NCI-H524 (cell line): ENCODE measurements at places on chromosomes 3 and 15.
A peak's percentile ranks its signal among the peaks of the same experiment; 100 is the strongest.

GRCh38 chr3:170049146-170050000 is 11.6 kb downstream of the GPR160 start:
- DNase-seq = no peak

GRCh38 chr3:113560831-113561623 is 28.7 kb downstream of the SIDT1 start:
- DNase-seq = no peak

DNA sequence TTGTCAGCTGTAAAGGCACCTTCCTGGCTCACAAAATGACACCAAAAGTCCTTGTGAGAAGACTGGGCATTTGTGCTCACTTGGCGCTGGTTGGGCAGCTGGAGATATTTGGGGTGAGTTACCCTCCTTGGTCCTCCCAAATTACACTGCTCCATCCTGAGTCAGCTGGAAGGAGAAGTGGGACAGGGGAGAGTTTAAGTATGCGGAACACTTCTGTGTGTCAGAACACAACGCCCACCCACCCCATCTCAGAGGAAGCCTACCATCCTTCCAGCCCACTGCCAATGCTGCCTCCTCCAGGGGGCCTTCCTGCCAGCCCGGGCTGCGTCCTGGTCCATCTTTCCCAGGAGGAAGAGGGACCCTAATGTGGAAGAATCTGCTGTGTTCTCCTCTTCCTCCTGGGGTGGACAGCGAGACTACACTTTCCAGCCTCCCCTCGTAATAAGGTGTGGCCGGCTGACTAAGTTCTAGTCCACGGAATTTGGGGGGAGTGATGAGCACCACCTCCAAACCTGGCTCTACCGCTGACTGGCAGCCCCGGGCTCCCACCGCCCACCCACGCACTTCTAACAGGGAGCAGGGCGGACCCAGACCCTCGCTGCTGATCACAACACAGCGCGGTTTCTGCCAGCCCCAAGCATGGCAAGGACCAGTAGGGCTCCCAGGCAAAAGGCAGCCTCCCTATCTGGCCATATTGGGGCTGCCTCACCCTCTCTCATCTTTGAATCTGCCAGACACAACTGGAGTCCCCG is 265.0 kb downstream of the XXYLT1 start:
- no peak for DNase-seq

DNA sequence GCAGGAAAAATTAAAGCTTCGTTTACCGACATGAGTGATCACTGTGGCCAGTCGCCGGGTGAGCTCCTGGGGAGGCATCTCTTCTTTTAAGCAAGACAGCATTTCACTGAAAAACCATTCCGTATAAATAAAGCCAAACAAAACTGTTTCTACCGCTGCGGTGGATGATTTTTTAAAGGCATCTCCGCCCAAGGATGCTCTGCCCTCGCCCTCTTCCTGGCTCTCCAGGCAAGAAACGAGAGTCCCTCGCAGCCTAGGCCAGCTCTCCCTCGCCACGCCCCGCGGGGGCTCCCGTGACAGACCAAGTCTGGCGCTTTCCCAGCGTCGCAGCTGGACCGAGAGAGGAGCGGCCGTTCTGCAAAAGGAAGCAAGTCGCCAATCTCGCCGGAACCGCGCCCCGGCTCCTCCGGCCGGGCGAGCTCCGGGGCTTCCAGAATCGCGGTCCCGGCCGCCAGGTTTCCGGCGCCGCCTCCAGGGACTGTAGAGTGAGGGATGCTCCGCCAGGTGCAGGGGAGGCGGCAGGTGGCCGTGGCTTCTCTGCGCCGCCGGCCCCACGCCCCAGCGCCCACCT is 458 bp downstream of the MCF2L2 start:
- DNase-seq = peak; percentile 82

GRCh38 chr15:63381301-63382204 is at the start of gene CA12:
Gene CA12, minus strand, starts transcription at chr15:63381846. Its CDS starts 126 bp downstream, at chr15:63381720.
- no peak for DNase-seq

DNA sequence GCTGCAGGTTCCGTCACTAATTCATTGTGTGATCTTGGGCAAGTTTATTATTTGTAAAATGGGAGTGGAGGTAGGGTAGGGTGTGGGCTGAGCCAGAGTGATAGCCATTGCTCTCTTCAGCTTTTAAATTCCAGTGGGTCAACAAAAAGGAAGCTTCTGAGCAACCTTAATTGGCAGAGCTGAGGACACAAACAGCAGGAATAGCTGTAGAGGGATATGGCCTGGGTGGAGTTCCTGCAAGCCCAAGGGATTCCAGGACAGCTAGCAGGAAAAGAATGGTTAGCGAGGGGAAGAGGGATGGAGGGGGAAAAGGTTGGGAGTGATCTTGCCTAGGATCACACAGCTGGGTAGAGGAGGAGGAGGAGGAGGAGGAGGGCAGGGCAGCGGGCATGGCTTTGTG is 11.4 kb downstream of the CCK start:
- DNase-seq = no peak
